GM04503 (cell line): ENCODE measurements at places on chromosomes 12 and 14.

DNA sequence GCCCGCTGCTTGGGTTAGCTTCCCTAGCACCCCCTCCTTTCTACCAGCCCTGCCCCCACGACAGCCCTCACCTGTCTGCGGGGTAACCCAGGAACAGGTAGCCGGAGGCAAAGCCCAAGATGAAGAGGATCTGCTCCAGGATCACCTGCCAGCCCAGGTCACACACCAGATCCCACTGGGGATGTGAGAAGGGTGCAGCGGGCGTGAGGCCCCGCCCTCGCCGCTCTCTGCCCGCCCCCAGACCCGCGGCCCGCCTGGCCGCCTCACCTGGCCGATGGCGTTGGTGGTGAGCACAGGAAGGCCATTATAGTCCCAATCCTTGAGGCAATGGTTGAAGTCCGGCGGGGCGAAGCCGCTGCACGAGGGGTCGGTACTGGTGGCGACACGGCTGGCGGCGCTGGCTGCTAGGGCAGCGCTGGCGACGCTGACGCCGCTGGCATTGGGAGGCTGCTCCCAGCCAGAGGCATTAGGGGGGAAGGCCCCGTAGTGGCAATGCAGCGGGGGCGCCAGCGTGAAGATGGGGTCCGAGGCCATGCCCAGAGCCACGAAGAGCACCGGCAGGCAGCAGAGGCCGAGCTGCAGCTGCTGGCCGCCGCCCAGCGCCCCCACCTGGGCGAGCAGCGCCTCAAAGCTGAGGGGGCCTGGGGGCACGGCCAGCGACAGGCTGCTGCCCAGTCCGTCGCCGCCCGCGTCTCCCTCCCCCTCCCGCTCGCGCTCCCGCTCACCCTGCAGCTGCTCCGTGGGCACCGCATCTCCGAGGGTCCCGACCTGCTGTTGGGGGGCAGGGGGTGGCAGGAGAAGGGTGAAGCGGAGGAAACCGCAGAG, 794 bp downstream of the SLC22A17 start:
- no peak for DNase-seq

- DNase-seq = no peak
Observed at GRCh38 chr14:54331516-54331915, 65.3 kb upstream of the CDKN3 start.

GRCh38 chr14:91963465-91963864, 16.0 kb upstream of the FBLN5 start:
- DNase-seq = no peak

DNA sequence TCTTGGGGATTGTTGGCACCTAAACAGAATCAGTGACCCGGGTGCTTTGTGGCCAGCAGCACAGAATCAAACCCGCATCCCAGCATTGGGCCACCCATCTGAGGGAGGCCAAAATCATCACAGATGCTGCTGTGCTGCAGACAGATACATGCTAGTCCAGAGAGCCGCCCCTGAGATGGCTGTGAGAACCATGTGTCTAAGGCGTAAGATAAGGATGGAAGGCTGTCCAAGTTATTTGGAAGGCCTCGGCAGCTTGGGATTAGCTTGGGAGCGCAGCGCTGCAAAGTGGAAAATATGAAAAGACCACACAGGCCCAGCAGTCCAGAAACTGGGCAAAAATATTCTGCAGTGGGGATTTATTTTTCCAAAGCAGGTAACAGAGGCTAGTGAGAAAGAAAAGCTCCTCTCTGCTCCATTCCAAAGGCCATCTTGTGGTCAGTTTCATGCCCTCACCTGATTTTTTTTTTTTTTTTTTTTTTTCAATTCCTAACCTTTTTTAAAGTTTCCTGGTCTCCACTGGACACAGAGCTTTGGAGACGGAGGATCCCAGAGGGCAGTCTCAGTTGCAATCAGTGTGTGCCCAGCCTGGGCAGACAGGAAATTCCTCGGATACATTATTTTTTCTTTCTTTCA, 178.9 kb upstream of the BCL2L14 start:
- DNase-seq = no peak

DNA sequence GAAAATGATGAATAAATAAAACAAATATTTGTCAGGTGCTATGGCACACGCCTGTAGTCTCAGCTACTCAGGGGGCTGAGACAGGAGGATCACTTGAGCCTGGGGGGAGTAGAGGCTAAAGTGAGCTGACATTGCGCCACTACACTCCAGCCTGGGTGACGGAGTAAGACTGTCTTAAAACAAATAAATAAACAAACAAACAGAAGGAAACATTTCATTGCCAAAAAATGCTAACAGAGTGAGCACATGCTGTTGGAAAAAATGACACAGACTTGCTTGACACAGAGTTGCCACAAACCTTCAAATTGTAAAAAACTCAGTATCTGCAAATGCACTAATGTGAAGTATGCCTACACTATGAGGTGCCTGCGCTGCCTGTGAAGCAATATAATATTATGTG, 50.8 kb upstream of the AP4S1 start:
- no peak for DNase-seq

GRCh38 chr12:131863711-131864396, 30.6 kb upstream of the ULK1 start:
- DNase-seq = no peak

DNA sequence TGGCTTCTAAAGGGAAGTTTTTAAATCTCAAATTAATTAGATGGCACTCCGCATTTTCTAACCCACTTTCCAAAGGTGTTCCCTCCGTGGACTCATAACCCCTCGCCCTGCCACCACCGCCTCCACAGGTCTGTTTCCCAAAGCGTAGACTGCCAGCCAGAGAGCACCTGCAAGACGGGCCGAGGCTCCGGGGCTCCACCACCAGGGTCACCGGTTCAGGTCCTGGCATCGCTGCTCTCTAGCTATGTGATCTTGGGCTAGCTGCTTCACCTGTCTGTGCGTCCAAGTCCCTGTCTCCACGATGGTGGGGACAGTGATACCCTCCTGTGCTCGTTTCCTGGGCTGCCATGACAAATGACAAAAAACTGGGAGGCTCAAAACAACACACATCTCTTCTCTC, 11.5 kb downstream of the RIMBP2 start:
- no peak for DNase-seq

DNA sequence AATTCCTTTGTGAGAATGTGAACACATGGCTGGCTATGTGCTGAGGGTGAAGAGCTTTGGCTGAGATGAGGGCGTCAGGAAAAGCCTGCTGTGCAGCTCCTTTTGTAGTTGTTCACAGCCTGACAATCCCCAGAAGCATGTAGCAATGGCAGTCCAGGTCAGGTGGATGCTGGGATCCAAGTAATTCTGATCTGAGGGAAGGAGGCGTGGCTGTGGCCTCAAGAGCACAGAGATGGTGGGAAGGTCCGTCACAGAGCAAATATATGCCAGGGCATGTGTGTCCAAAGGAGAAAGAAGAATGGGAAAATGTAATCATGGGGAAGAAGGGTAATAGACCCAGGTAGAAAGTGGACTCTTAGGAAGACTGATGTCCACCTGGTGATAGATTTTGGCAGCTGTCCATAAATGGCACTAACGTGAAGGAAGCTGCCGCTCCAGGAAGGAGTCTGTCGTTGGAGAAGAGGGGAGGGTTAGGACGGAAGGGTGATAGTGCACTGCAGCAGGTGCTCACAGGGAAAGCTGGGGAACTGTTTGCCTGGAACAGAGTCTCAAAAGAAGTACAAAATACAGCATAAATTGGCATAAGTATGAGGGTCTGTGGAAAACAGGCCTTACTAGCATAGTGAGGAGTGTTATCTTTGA, 13.8 kb downstream of the MGST1 start:
- DNase-seq = no peak

DNA sequence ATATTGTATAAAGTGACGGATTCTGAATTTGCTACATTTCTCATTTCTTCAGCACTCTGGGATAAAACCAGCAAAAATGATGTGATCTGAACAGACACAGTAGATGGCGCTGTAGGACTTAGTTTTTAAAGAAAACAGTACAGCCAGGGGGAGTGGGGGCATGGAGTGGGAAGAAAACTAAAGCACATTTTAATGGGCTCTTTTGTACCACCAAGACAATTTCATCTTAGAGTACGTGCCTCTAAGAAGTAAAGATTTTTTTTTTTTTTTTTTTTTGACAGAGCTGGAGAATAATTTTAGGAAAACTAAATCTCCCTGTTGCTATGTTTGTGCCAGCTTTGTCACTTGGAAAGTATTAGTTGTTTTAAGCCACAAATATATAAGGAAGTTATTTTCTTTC, 124.4 kb downstream of the RAD51B start:
- DNase-seq = peak; percentile 41

- DNase-seq = no peak
Observed at GRCh38 chr12:132194056-132194455, 49.8 kb downstream of the NOC4L start.

DNA sequence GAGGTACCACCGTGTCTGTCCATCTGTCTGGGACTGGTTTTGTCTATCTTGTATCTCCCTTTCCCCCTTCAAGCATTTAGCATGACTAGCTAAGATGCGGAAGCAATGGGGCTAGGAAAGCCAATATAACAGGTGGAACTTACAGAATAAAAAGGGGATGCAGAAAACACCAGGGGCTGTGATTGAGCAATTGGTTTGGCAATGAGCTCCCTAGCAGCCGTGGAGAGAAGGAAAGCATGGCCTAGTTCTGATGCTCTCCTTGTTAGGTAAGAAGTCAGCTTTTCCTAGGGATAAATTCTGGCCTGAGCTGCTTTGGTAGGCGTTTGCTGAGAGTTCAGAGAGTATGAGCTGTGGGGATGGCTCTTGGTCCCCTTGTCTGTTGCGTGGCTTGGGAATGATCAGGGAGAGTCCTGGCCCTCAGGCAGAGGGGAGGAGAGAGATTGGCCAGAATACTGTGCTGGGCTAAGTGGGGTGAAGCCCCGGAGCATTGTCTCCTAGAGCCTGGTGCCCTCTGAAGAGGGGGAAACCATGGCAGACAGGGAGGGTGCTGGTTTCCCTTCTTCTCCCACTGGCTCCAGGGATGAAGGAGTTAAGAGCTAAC, 7.1 kb downstream of the SETD1B start:
- DNase-seq = no peak

DNA sequence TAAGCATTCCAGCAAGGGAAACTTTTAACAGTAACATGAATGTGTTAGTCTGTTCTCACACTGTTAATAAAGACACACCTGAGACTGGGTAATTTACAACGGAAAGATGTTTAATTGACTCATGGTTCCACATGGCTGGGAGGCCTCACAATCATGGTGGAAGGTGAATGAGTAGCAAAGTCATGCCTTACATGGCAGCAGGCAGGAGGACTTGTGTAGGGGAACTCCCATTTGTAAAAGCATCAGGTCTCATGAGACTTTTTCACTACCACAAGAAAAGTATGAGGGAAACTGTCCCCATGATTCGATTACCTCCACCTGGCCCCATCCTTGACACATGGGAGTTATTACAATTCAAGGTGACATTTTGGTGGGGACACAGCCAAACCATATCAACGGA, 168.3 kb downstream of the PAH start:
- no peak for DNase-seq

GRCh38 chr12:18923721-18924120, 185.8 kb downstream of the CAPZA3 start:
- no peak for DNase-seq

DNA sequence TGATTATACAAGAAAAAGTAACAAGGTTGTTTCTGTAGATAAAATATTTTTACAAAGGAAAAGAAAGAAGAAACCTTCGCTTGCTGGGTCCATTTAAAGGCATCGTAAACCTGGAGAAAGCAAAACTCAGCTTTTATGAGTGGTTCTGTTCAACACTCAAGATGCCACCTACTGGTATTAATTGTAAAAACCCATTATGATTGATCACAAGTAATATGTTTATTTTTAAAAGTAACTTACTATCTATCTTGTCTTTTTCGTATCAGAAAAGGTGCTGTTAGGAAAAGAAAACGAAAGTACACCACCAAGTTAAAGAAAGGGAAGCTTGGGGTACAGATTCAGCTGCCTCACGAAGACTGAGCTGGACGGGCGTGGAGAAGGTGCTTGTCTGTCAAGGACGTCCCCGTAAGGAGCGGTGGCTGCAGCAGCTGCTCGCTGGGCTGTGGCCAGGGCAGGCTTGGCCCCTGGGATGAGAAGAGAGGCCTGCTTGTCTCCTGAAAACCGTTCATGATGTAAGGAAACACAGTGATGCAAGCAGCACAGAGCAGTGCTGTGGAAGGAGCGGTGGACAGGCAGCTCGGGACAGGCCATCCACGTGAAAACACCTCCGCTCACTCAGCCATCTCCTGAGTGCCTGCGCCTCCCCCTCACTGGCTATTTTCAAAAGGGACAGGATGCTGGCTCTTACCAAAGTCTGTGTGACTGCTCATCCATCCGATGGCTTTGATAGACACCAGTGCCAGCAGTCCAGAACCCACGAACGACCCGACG, 25.0 kb downstream of the SLC15A4 start:
- no peak for DNase-seq

- no peak for DNase-seq
Observed at GRCh38 chr12:113057565-113058485, 1.3 kb downstream of the DTX1 start.

- DNase-seq = no peak
Observed at GRCh38 chr12:68587448-68587873, 23.2 kb upstream of the RAP1B start.

GRCh38 chr14:43535231-43535838, 971.7 kb downstream of the FSCB start:
- no peak for DNase-seq
